ENCODE measurements at places on chromosomes 13 and 19.

- DNase-seq = no peak
Observed at GRCh38 chr13:109955598-109955997, 169.2 kb upstream of the IRS2 start.

GRCh38 chr19:39953915-39954314, 17.1 kb upstream of the PSMC4 start:
- DNase-seq = no peak

DNA sequence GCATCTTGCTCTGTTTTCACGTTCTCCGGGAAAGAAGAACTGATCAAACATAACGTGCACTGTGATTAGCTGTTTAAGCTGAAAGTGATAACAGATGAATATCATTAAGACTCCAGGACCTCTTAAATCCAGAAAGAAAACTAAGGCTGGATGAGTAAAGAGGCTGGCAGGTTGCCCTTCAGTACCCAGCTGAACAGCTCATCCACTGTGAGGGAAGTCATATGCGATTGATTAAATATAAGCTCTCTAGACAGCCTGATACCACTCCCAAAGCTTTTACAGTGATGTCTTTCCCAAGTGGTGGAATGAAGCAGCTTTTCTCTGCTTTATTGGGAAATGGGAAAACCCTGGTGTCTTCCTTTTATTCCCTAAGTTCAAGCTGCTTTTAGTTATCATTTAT, 116.9 kb downstream of the EFNB2 start:
- no peak for DNase-seq

DNA sequence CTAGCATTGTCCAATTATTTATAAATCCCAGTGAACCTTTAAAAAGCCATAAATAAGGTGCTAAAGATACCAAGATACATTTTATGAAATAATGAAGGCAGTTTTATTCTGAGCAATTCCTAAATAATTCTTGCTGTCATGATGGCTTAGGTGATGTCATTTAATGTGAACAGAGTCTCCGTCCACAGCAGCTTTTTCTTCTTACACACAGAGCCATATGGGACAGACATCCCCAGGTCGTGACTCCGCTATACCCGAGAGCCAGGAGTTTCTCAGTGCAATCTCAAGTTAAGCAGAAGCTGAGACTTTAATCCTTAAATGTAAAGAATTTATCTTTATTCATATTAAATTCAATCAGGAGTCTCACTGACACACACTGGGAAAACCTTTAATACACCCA, 29.7 kb downstream of the EFNB2 start:
- DNase-seq = no peak
